ENCODE measurements at places on chromosomes 2 and 18. TPM values are rescaled to one million over a fixed set of nuclear protein-coding genes. Genes with fewer than 3 reads are reported as not detected.

- no peak for DNase-seq
Observed at GRCh38 chr2:241775223-241776177, 1.1 kb upstream of the GAL3ST2 start.

GRCh38 chr2:27655155-27655951, 8.1 kb downstream of the SUPT7L start:
- no peak for DNase-seq

GRCh38 chr18:63150942-63151421, 168.6 kb downstream of the BCL2 start:
- DNase-seq = peak; percentile 27

Gene PLEKHH2
- 0.43 TPM for total RNA-seq

GRCh38 chr2:164887434-164888144, 46.0 kb upstream of the COBLL1 start:
- no peak for DNase-seq

GRCh38 chr2:163044114-163044513, 205.5 kb upstream of the KCNH7 start:
- DNase-seq = no peak

Gene SRD5A2
- total RNA-seq = not detected

Gene SLC66A3
- 10.6 TPM for total RNA-seq

Gene SCN3A
- 0.07 TPM for total RNA-seq

Gene ARHGAP28
- total RNA-seq = not detected

DNA sequence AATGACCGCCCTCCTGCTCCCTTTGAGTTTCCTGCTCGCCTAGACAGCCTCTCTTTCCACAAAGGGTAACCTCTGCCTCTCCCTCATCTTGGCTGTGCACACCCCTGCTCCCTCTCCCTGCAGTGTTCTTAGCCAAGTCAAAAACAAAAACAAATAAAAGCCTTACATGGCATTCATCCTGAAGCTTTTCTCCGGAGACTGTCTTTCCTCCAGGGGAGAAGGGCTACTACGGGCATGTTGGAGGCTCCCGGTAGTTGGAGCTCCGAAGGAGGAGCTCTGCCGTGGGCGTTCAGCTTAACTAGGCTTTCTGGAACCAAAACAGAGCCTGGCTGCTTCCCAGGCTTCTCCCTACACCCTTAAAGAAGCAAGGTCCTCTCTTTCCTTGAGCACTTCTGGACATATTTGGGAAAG, 104.2 kb downstream of the TPGS2 start:
- no peak for DNase-seq

DNA sequence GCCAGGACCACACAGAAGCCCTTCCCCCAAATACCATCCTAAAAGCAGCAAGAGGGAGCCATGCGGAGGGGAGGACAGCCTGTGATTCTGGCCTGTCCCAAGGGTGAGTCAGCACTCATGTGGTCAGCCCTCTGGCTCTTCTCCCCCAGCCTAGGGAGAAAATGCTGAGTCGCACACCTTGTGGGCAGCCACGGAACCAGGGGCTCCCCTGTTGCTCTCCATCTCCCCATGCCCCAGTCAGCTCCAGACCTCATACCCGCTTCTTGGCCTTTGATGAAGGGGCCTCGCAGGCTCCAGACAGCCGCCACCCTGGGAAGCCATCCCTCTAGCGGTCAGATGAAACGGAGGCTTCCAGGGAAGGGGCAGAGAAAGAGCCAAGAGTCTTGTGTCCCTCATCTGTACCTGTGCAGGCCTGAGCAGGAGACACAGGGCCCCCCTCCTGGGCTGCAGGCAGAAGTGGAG, 181.3 kb upstream of the SIX2 start:
- no peak for DNase-seq

GRCh38 chr2:88860421-88861075, 169.1 kb downstream of the RPIA start:
- no peak for DNase-seq

Gene FAM110C
- total RNA-seq = 0.79 TPM

DNA sequence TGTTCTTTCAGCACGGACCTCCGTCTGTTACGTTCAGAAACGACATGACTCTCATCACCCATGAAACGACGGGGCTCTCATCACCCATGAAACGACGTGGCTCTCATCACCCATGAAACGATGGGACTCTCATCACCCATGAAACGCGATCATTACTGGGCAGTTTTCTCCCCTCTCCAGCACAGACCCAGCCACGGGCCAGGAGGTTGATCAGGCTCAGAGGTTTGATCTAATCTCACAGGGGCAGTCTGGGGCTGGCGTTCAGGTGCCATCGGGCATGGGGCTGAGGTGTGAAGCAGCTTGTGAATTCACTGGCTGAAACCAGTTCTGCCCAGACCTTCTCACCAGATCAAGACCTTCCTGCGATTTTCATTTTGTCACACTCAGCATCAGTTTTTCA, 296.4 kb downstream of the NDUFA10 start:
- DNase-seq = no peak

Gene C1QL2
- total RNA-seq = not detected

- DNase-seq = no peak
Observed at GRCh38 chr2:239192975-239193374, 207.8 kb downstream of the HDAC4 start.

DNA sequence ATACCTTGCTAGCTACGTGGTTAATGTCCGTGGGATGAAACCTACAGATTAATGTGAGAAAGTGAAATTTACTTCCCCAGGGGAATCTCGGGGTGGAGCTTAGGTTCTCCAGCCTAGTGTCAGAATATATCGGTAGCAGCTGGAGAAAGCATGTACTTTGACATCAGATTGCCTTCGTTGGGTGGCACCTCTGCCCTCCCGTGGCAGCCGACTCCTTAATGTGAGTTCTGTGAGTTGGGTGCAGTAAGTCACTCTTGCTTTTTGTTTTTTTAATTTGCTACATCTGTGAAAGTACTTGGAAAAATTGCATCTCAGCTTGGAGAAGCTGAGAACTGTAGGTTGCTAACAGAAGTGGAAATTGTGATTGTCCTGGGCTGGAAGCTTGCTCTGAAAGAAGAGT, 3.6 kb downstream of the KLF11 start:
- DNase-seq = no peak

DNA sequence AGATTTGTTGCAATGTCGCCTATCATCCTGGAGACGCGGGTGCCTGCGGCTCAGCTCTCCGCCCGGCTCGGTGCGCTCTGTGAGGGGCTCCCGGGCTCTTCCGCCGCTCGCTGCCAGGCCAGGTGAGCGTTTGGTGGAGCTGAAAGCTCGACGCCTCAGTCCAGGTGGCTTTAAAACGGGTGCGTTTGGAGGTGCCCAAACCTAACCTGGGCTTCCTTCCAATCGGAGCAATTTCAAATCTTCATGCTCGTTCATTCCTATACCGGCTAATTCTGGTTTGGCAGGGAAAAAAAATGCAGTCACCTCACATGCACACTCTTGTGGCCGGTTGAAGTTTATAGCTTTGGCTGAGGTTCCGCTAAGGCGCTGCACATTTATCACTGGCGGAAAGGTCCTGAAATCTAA, at the start of gene SLC16A14:
TSS of gene SLC16A14 (minus strand) at position 274 of the 405 bp plus-strand sequence. CDS start 9,572 bp downstream, outside the sequence.
- peak; percentile 42 for DNase-seq

DNA sequence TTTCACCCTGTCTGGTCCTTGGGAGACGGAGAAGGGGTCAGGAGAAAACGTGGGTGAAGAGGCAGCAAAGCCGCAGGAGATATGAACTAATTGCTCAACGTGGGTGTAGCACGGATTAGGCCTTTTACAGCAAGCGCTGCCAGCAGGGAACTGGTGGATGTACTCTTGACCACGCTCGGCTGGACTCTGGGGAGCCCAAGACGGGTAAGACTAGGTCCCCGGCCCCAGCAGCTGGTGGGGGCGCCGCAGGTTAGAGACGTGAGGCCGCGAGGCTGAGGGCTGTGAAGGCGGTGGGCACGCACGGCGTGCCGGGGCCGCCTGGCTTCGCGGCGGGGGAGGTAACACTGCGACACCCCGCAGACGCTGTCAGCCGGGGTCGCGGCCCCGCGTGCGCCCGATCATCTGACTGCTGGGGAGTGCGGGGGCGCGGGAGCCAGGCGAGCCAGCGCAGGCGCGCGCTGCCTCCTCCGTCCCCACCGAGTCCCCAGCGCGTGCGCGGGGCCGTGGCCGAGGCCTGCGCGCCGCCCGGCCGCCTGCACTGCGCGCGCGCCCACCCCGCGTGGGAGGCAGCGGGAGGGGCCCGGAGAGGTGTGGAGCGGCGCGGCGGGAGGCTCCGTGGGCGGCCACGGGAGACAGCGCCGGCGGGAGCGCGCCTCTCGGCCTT, at the start of gene CLIP4:
TSS of gene CLIP4 (plus strand) at position 470 of the 664 bp plus-strand sequence. CDS start 5,974 bp downstream, outside the sequence.
- DNase-seq = peak; percentile 78

- no peak for DNase-seq
Observed at GRCh38 chr2:151180123-151180522, 81.5 kb downstream of the RBM43 start.

GRCh38 chr2:186639939-186640338, 50.1 kb downstream of the ITGAV start:
- peak; percentile 8 for DNase-seq

- DNase-seq = no peak
Observed at GRCh38 chr2:40535972-40536371, 84.1 kb upstream of the SLC8A1 start.

- peak; percentile 34 for DNase-seq
Observed at GRCh38 chr18:74370115-74370514, 54.5 kb downstream of the C18orf63 start.

DNA sequence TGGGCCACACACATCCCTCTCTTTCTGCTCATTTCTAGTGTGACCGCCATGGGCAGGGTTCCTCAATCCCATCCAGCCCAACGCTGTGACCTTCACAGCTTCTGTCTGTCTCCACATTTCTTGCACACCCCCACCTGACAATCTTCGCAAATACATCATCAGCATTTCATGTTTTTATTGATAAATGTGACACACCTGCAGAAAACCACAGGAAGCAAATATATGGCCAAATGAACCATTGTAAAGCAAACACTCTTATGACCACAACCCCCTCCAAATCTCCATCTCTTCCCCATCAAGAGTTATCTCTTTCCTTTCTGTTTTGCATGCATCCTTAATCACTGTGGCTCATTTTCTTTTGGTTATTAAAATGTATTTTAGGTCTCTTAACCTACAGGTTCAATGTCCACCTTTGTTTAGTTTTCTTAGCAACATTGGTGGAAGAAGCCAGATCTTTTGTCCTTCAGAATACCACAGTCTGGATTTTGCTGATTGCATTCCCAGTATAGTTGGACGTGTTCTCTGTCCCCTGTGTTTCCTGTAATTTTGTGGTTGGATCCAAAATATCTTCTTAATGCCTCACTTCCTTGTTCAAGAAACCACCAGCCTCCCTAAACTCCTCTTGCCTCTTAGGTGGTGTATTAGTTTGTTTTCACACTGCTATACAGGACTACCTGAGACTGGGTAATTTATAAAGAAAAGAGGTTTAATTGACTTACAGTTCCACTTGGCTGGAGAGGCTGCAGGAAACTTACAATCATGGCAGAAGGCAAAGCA, 9.8 kb upstream of the NCK2 start:
- no peak for DNase-seq

GRCh38 chr2:176432434-176432833, 163.2 kb downstream of the MTX2 start:
- DNase-seq = no peak

DNA sequence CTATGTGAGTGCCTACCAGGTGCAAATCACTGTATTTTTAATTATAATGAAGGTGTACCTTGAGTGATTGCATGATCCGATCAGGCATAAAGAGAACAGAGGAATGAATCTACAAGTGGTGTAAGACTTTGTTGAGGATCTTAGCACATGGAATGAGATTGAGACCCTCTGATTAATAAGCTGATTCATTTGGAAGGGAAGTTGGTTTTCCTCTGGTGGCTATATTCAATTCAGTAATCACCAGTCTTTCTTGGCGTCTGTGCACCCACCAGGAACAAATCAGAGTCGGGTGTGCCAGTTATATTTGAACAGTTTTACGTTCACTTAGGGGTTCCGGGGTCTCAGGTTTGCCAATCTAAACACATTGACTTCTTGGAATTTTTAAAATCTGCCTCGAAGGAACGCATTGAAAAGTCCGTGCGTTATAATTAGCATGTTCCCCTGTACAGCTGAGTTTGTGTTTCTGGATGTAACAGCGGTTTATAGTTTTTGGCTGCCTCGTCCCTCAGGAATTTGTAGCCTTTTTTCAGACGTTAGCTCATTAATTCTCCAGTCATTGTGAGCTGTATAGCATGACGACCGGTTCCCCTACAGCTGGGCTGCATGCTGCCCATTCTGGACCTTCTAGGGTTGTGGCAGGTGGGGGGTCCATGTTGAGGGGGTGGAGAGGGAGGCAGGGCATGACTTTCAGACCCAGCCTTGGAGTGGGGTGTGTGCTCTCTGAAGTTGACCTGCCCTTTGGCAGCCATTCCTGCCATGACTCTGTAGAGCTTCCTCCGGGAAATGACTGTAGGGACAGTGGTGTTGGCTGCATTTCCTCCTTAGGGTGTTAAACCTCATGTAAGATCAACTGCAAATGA, 20.3 kb downstream of the MYO1B start:
- DNase-seq = no peak

DNA sequence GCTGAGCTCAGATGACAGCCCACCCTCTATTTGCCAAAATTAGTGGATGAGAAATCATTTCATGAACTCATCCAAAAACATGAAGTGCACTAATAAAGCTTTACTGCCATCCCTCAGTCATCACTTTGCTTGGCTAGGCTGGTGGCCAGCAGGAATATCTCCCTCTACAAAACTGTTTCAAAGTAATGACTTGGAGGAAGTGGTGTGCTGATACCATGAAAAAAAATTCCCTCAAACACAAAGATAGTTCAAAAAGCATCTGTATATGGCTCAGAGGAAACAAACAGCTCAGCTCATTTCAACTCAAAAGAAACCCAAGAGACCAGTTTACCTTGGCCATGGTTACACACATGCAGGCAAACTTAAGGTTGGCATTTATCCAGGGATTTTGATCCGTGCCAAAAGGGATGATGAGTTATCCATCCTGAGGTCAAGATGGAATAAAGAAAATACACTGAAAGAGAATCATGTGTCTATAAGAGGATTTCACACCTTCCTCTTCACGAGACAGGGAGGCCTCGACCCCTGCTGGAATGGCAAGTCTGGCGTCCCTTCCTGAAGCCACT, 18.4 kb upstream of the WIPF1 start:
- DNase-seq = no peak

Gene HOXD8
- total RNA-seq = not detected

DNA sequence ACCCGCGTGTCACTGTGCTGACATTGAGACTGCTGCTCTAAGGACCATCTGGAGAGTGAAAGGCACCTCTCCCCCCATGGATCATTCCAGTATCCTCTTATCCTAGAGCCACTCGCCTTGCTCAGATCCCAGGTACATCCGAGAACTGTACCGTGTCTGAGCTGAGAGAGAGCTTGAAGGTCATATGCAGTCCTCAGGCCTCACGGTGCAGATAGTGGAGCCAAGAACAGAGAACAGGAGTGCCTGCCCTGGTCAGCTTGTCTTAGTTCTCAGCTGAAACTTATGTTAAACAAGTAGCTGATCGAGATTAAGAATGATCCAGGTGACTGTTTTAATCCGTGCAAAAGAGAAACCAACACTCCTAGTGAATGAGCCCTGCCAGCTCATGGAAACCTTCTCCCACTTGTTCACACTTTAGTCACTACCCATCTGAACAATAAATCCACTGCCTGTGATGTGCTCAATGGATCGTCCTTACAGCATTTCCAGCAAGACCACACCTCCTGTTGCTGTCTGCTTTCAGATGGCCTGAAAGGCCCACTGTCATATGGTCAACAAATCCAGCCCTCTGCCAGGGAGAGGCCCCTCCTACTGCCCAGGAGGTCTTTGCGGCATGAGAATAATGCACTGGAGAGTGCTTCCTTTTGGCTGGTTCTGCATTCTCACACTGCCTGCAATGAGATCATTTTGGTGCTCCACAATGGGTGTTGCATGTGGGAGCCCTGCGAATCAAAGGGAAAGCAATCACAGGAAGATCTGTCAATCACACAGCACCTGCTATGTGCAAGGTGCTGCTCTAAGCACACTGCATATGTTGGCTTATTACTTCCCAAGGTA, 43.7 kb upstream of the APCDD1 start:
- DNase-seq = no peak

Gene UGGT1
- 47.7 TPM for total RNA-seq

Data from activated CD8-positive, alpha-beta T cell treated with anti-CD3 and anti-CD28 coated beads for 36 hours (primary cell).